ENCODE measurements at places on chromosomes 1 and 21.

GRCh38 chr1:186424539-186424938 is 36.4 kb downstream of the PDC start:
- no peak for DNase-seq

DNA sequence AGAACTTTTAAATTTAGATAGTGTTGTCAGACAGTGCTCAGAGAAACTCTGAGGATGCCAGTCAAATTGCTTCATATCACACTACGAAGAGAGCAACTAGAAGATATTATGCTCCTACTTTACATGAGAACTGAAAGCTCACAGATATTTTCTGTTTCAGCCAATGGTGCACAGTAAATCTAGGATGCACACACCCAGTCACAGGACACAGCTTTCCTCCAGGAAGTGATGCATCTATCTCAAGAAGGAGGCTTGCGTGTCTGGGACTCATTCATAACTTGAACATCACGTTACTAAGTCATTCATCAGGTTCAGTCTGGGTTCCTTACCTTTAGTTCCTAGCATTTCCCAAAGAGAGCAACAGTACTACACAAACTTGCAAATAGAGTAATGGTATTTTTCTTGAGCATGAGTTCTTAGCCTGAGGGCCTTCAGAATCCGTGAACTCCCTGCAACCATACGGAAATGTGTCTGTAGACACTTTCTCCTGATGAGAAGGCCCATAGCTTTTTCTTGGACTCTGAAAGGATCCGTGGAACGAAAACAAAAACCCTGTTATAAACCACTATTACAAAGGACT is 12.2 kb downstream of the ZNF697 start:
- no peak for DNase-seq

- no peak for DNase-seq
Observed at GRCh38 chr1:191804311-191804710, 354.0 kb upstream of the RGS18 start.

DNA sequence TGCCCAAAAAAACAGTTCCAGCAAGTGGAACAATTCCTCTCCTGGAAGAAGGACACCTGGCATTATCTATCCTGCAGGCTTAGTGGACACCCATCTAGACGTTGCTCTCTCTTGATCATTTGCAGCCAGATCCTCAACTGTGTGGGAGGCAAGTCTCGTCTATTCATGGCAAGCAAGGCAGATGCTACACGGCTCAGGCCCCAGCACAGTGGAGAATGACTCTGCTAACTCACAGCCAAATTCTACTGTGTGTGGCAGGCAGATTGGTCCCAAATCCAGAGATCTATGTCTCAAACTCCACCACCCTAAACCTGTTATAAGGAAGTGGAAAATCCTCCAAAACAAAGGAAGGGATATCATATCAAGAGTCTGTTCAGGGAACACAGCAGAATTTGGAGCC is 7.0 kb downstream of the TNNT2 start:
- peak; percentile 67 for DNase-seq

- DNase-seq = no peak
Observed at GRCh38 chr1:230743899-230744298, 3.3 kb upstream of the CAPN9 start.

DNA sequence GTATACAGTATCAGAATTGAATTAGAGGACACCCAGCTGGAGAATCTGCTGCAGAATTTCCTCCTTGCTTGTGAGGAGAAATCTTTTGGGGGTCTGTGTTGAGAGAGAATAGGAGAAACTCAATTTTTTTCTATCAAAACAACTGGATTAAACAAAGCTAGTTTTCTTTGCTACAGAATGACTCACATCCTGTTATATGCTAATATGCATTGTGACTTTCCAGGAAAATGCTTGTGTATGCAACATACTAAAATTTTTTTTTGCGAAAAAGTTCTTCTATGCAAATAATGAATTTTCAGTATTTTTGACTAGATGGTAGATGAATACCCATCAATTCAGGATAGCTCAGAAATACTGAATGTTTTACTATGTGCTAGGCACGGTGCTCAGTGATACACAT is 2.2 kb downstream of the VAMP4 start:
- no peak for DNase-seq

GRCh38 chr1:34369701-34370455 is 193.2 kb downstream of the C1orf94 start:
- DNase-seq = no peak

GRCh38 chr1:160205242-160206035 is at the start of gene PEA15:
PEA15 (plus strand) TSS chr1:160205384; CDS start chr1:160211545, 6,161 bp downstream.
- DNase-seq = peak; percentile 90

DNA sequence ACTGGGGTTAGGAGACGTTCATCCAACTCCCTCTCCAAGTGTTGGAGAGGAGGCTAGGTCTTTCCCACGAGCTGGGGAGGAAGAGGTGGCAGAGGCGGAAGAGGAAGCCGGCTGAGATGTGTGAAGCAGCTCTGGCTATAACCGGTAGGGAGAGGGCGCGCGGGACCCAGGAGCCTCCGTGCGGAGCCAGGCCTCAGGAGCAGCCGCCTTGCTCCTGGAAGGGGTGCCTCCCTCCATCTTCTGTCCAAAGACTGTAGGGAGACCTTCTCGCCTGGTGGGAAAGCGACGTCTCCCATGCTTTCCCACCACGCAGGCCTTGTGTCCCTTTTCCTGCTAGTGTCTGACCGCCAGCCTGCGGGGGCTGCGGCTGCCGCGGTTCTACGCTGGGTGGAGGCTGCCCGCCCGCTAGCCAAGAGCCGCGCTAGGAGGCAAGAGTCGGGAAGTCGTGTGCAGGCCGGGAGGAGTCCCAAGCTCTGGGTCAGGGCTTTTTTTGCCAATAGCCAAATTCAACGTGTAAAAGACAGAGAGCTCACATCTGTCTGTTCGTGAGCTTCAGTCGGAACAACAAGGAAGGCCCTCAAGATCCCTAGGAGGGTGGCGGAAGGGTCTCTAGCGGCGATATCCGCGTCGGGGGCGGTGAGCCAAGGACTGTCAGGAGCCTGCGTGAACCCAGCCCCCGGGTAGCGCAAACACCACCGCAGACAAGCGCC is 8.4 kb upstream of the NBPF11 start:
- no peak for DNase-seq

DNA sequence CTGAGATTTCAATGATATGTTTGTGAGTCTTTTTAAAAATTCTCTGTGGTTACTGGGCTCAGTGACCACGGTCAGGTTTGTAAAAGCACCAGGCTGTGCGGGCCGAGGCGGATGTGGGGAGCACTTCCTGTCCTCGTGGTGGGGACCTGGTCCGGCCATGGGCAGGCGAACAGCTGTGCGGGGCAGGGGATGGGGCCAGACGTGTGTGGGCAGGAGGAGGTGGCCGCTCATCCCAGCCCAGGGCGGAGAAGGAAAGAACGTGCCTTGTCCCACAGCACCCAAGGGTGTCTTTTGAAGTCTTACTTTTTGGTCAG is 5.2 kb upstream of the OXCT2 start:
- no peak for DNase-seq

DNA sequence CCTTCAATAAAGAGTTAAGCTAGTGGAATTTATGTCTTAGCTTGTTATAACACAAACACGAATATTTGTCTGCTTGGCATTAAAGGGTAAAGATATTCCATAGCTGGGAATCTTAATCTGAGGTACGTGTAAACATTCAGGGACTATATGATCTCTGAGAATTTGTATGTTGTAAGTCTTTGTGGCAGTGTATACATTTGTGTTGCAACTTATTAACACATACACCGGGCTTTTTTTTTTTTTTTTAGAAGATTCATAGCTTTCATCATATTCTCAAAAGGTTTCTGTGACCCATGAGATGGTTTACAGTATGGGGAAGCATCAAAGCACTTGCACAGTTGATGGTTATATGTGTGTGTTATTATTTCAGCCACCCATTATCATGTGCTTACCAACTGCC is 3.0 kb downstream of the GGPS1 start:
- DNase-seq = no peak

- no peak for DNase-seq
Observed at GRCh38 chr1:156815307-156815826, 1.3 kb downstream of the SH2D2A start.

All from dorsolateral prefrontal cortex (tissue), 122 donors.